ENCODE measurements at places on chromosomes 13 and 19. TPM values are rescaled to one million over a fixed set of nuclear protein-coding genes. Genes with fewer than 3 reads are reported as not detected.

Gene NBEA
- 0.14 TPM for total RNA-seq

DNA sequence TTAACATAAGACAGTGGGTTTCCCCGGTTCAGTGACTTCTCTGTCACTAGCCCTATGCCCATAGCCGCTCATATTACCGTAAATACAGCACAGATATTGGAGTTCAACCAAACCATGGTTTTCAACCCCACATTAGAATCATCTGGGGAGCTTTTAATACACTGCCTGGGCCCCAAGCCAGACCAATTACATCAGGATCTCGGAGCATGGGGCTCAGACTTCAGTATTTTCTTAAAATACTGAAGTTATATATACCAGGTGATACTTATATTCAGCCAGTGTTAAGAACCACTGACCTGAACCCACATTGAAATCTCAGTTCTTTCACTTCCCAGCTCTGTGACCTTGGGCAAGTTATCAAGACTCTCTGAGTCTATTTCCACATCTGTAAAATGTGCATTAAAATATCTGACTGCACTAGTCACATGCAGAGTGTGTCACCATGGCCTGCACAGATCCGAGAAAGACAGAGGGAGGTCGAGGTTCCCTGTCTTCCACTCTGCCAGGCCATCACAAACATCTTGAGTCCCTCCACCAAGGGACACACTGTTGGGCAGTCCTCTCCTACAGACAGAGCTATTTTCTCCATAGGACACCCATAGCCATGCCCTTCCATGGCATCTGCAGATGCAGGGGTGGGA is 32.2 kb upstream of the IPO5 start:
- no peak for DNase-seq

- DNase-seq: no peak
Measured at GRCh38 chr19:55276720-55277430, 3.0 kb downstream of the HSPBP1 start.

- DNase-seq: no peak
Measured at GRCh38 chr13:113137691-113138298, 15.2 kb downstream of the F10 start.

GRCh38 chr19:33440682-33441081 is 67.2 kb downstream of the CEBPG start:
- no peak for DNase-seq

- DNase-seq: no peak
Measured at GRCh38 chr13:110479215-110479545, 82.3 kb downstream of the RAB20 start.

DNA sequence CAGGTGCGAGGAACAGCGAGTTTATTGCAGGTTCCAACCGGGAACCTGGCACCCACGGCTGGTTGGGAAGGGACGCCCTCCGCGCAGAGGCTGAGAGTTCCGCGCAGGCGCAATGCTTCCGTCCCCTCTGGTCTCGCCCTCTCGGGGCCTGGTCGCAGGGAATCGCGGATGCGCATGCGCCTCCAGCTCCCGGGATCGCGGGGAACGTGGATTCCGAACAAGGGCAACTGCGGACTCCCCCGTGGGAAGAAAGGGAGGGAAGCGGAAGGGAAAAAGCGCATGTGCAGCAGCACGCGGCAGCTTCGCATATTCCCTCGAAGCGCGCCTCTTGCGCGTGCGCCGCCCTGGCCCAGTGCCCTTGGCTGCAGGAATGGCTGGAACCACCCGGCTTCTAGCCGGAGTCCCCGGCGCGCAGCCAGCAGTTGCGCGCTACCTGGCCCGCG is 1.1 kb downstream of the TSSK6 start:
- no peak for DNase-seq

GRCh38 chr13:98632961-98633360 is 56.1 kb upstream of the STK24 start:
- no peak for DNase-seq

Measured in activated T-helper 2 cell treated with anti-CD3 and anti-CD28 coated beads, Interferon-gamma antibody, Interleukin-2, Interleukin-4, amounts not matched to agents 10 μg/mL and 5 μg/mL and 100 μg/mL, durations not matched to agents 14 hours and 24 hours and 36 hours (primary cell).